ENCODE measurements at places on chromosomes 1 and 21. TPM values are rescaled to one million over a fixed set of nuclear protein-coding genes. Genes with fewer than 3 reads are reported as not detected.
A peak's percentile ranks its signal among the peaks of the same experiment; 100 is the strongest.

GRCh38 chr21:44874497-44875315, 1.2 kb upstream of the PTTG1IP start:
- DNase-seq, result peak; percentile 79
- H3K27ac ChIP-seq, result peak overlapping the region; percentile 71
- H3K4me1 ChIP-seq, result peaks cover 14% of the 10 kb centered on the region
- no peaks in the 10 kb centered on the region for H3K27me3 ChIP-seq
- no peaks in the 10 kb centered on the region for H3K36me3 ChIP-seq
- H3K4me3 ChIP-seq, result peak overlapping the region; percentile 60

DNA sequence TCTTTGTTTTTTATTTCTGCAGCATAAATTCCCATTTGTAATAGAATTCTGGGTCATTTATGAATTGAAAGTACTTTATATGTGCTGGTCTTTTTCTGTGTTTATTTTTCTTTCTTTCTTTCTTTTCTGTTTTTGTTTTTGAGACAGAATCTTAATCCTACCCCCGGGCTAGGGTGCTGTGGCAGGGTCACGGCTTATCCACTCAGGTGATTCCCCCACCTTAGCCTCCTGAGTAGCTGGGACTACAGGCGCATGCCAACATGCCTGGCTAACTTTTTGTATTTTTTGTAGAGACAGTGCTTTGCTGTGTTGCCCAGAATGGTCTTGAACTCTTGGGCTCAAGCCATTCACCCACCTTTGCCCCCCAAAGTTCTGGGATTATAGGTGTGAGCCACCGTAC, 18.7 kb downstream of the RAP1A start:
- peaks cover 4% of the 10 kb centered on the region for H3K4me1 ChIP-seq
- H3K36me3 ChIP-seq, result no peaks in the 10 kb centered on the region
- H3K4me3 ChIP-seq, result no peak overlapping the region
- DNase-seq, result no peak

DNA sequence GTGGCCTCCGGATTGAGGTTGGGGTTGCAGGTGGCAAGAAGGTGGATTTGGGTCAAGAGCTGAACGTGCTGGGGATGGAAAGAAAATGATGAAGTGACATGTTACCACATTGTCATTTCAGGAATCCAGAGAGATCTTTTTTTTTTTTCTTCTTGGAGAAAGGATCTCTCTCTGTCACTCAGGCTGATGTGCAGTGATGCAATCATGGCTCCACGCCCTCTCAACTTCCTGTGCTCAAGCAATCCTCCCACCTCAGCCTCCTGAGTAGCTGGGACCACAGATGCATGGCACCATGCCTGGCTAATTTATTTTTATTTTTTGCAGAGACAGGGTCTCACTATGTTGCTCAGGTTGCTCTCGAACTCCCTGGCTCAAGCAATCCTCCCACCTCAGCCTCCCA, 80.6 kb downstream of the GON4L start:
- no peak overlapping the region for H3K4me3 ChIP-seq
- H3K27ac ChIP-seq, result no peak overlapping the region
- H3K36me3 ChIP-seq, result no peaks in the 10 kb centered on the region
- no peaks in the 10 kb centered on the region for H3K4me1 ChIP-seq
- H3K27me3 ChIP-seq, result no peaks in the 10 kb centered on the region
- DNase-seq, result no peak

DNA sequence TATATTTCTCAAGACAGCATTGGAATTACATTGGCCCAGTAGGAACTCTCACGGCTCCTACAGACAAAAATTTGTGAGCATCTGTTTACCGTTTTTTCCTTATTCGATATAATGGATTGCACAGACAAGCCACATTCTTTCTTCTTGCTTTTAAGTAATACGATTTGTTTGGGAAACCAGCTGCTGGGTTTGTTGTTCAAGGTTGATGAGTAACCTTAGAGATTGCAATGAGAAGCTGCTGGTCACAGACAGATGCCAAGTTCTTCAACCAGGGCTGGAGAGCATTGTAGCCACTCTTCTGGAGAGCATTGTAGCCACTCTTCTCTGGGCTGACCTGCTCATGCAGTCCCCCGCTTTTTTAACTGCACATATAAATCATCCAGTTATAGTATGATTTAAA, 1.4 kb upstream of the MIA3 start:
- H3K36me3 ChIP-seq, result no peaks in the 10 kb centered on the region
- no peak overlapping the region for H3K27ac ChIP-seq
- H3K4me3 ChIP-seq, result no peak overlapping the region
- no peaks in the 10 kb centered on the region for H3K4me1 ChIP-seq

DNA sequence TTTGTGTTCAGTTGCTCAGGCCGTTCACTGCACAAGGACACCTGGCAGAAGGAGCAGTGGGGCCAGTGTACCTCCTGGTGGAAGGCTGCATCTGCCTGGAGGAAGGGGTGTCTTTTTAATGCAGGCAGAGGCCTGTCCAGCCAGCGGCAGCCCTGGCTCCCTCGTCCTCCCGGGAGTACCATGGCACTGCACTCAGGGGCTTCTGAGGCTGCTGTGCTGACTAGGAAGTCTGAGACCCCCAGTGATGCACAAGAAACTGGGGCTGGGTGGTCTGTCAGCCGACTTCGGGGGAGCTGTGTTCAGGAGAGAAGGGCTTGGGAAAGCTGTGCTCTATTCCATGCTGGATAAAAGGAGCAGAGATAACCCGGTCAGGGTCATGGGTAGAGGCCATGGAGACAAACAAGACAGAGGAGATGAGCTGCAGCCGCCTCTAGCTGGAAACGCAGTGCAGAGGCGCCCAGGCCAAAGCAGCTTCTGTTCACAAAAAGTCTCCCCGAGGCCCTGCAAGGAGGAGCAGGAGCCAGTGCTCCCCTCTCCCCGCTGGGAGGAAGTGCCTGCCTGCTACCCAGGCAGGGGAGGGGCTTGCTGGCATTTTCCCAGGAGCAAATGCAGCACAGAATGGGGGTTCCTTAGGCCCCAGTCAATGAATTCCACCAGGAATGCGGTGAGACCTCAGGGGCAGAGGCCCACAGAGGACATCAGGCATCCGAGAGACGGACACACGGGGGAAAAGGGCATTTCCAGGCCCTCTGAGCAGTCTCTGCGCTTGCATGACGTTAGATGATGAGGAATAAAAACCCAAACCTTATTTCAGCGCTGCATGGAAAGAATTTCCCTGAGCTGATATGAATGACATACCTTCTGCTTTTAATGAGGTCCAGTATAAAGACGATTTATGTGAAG, 17.2 kb upstream of the C2CD2 start:
- H3K27ac ChIP-seq, result no peak overlapping the region
- H3K4me3 ChIP-seq, result no peak overlapping the region
- H3K4me1 ChIP-seq, result no peaks in the 10 kb centered on the region
- H3K36me3 ChIP-seq, result no peaks in the 10 kb centered on the region
- no peaks in the 10 kb centered on the region for H3K27me3 ChIP-seq

DNA sequence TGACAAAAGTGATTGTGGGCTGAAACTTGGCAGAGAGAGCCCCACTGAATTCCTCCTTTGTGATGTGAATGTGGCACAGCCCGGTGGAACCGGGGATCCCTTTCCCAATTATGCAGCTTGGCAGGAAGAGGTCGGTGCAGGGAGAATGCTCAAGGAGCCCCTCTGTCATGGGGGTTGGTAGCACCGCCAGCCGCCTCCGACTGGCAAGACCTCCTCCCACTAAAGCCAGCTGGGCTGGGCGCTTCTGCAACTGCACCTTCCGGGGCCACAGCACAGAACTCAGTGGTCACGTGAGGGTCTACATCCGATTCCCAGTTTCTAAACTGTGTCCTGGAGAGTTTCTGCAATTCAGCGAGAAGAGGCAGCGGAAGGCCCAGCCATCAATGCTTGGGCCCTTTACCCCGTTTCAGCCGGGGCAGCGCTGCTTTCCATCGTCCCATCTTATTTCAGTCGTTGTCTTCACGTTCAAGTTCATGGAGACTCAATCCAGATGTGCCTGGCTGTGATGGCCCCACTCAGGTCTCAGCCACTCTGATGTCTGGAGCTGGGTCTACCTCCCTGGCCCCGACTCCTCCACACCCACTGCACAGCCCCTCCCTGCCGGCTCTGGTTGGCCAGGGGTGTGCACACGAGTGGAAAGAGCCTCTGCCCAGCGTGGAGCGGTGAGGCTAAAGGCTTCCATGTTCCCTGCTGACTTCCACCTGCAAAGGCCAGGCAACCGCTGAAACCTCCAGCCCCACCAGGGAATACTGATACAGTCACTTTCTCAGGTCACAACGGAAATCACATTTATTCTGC, 39.8 kb upstream of the FHAD1 start:
- H3K27me3 ChIP-seq, result no peaks in the 10 kb centered on the region
- no peaks in the 10 kb centered on the region for H3K36me3 ChIP-seq
- no peak overlapping the region for H3K4me3 ChIP-seq
- no peak overlapping the region for H3K27ac ChIP-seq
- no peak for DNase-seq
- H3K4me1 ChIP-seq, result peaks cover 14% of the 10 kb centered on the region

DNA sequence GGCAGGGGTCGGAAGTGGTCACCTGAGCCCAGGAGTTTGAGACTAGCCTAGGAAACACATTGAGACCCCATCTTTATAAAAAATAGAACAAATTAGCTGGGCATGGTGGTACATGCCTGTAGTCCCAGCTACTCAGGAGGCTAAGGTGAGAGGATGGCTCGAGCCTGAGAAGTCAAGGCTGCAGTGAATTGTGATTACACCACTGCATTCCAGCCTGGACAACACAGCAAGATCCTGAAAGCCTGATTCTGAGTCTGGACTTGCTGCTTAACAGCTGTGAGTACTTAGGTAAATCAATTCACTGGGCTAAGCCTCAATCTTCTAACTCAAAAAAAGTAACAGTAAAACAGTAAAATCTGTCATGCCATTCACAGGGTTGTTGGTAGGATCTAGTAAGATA, 4.9 kb downstream of the TRAPPC3 start:
- DNase-seq, result no peak
- no peaks in the 10 kb centered on the region for H3K27me3 ChIP-seq
- no peak overlapping the region for H3K4me3 ChIP-seq
- H3K4me1 ChIP-seq, result no peaks in the 10 kb centered on the region
- no peak overlapping the region for H3K27ac ChIP-seq

DNA sequence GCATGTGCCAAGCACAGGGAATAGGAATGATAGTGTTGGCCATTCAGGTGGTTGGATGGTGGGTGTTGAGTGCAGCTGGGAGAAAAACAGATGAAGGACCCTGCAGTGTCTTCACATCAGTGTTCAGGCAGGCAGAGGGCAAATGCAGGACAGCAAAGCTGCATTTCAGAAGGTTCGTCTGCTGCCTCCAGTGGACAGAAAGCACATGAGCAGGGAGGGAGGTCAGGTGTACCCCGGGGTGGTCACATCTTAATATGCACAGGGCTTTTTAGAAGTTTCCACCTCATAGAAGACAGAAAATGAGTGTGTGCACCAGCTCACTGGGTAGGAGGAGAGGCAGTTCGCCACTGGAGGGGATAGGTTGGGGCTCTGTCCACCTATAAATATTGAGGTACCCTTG, 184.9 kb downstream of the SLC35F3 start:
- no peak for DNase-seq
- no peaks in the 10 kb centered on the region for H3K4me1 ChIP-seq
- H3K27me3 ChIP-seq, result no peaks in the 10 kb centered on the region
- no peak overlapping the region for H3K4me3 ChIP-seq
- no peak overlapping the region for H3K27ac ChIP-seq
- H3K36me3 ChIP-seq, result no peaks in the 10 kb centered on the region

GRCh38 chr1:177053648-177054047, 110.9 kb downstream of the ASTN1 start:
- no peaks in the 10 kb centered on the region for H3K27me3 ChIP-seq
- H3K36me3 ChIP-seq, result no peaks in the 10 kb centered on the region
- no peak overlapping the region for H3K27ac ChIP-seq
- H3K4me1 ChIP-seq, result no peaks in the 10 kb centered on the region
- no peak overlapping the region for H3K4me3 ChIP-seq
- no peak for DNase-seq

GRCh38 chr1:245987577-245987976, 519.5 kb downstream of the SMYD3 start:
- DNase-seq, result no peak
- peaks cover 4% of the 10 kb centered on the region for H3K4me1 ChIP-seq
- no peaks in the 10 kb centered on the region for H3K36me3 ChIP-seq
- no peaks in the 10 kb centered on the region for H3K27me3 ChIP-seq
- H3K4me3 ChIP-seq, result no peak overlapping the region

DNA sequence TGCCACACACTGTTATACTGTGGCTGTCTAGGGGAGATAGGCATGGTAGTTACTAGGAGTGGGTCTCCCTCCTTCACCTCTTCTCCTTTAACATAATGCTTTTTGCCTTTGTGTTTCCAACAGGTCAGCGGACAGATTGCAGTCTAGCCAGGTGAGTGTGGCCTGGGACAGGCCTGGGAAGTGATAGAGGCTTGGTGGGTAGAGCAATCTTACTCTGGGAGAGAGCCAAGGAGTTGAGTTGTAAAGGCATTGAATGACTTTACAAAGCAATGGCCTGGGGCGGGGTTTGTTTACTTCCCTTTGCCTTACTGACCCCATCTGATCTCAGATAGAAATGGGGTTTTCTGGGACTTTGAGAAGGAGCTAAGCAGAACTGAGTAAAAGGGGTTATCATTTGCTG, 51.0 kb upstream of the IKBKE start:
- no peak overlapping the region for H3K27ac ChIP-seq
- H3K4me1 ChIP-seq, result no peaks in the 10 kb centered on the region
- no peaks in the 10 kb centered on the region for H3K36me3 ChIP-seq
- no peak overlapping the region for H3K4me3 ChIP-seq
- no peak for DNase-seq
- no peaks in the 10 kb centered on the region for H3K27me3 ChIP-seq

- no peak overlapping the region for H3K27ac ChIP-seq
- H3K27me3 ChIP-seq, result no peaks in the 10 kb centered on the region
- no peak overlapping the region for H3K4me3 ChIP-seq
- no peak for DNase-seq
- H3K4me1 ChIP-seq, result peaks cover 5% of the 10 kb centered on the region
Measured at GRCh38 chr1:225888289-225888897, 553 bp downstream of the LEFTY1 start.

DNA sequence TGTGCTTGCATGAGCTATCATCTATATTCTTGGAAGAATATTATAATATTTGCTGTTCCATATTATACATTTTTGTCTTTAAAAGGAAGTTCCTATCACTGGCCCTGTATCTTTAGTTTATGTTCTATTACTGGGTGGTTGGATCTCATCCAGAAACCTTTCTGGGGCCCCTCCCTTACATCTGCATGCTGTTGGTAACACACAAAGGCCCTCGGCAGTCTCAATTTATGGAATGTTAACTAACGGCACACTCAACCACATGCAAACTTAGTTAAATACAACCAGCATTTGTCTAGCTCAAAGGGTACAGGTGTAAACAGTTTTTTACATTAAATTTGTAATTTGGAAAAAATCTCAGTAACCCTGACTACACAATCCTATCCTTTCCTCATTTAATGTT, 9.7 kb upstream of the HYI start:
- no peaks in the 10 kb centered on the region for H3K4me1 ChIP-seq
- no peaks in the 10 kb centered on the region for H3K36me3 ChIP-seq
- H3K4me3 ChIP-seq, result no peak overlapping the region
- H3K27me3 ChIP-seq, result no peaks in the 10 kb centered on the region

Gene LEFTY2
- 37.2 TPM for polyA plus RNA-seq

Gene SLAMF9
- polyA plus RNA-seq, result not detected

Gene BNIPL
- polyA plus RNA-seq, result 0.32 TPM

Gene IFI44L
- 36.0 TPM for polyA plus RNA-seq

Gene SLC6A17
- polyA plus RNA-seq, result 0.06 TPM

Gene KCNT2
- polyA plus RNA-seq, result 9.4 TPM

Gene NDUFS2
- polyA plus RNA-seq, result 140 TPM

Gene OR6K3
- polyA plus RNA-seq, result not detected

Gene PGBD5
- 1.1 TPM for polyA plus RNA-seq

Gene MFAP2
- polyA plus RNA-seq, result 70.8 TPM

Gene SLC44A3
- polyA plus RNA-seq, result 1.4 TPM

Gene CACNA1E
- 0.01 TPM for polyA plus RNA-seq
